ENCODE measurements at places on chromosomes 13 and 19.

- DNase-seq, result no peak
These were observed 15.7 kb downstream of the ZIC5 start for GRCh38 chr13:99955747-99956472.

DNA sequence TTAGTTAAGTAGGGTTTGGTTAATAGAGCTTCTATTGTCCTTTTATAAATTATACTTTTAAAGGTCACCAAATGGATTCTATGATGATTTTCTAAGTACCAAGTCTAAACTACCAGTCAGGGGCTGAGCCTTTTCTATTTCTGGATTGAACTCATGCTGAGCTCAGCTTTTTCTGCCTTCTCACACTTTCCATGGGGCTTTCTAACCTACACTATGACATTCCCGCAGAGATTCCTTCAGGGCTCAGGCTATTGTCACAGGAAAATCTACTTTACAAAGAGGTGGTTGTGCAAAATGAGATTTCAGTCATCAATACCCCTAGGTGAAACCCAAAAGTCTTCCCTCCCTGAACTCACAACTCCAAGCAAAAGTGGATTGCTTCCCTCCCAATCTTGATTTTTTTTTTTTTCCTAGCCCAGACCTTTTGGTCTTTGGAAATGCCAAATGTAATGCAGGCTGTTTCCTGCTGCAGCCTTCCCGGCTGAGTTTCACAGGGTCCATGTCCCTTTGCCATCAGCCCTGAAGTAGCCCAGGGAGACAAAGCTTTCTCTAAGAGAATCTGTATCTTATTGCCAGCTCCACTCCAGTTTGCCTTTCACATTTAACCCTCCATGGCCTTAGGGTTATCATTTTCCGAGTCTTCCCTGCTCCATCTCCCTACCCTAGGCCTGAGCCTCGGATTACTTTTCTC lies 13.6 kb downstream of the C13orf42 start:
- no peak for DNase-seq

DNA sequence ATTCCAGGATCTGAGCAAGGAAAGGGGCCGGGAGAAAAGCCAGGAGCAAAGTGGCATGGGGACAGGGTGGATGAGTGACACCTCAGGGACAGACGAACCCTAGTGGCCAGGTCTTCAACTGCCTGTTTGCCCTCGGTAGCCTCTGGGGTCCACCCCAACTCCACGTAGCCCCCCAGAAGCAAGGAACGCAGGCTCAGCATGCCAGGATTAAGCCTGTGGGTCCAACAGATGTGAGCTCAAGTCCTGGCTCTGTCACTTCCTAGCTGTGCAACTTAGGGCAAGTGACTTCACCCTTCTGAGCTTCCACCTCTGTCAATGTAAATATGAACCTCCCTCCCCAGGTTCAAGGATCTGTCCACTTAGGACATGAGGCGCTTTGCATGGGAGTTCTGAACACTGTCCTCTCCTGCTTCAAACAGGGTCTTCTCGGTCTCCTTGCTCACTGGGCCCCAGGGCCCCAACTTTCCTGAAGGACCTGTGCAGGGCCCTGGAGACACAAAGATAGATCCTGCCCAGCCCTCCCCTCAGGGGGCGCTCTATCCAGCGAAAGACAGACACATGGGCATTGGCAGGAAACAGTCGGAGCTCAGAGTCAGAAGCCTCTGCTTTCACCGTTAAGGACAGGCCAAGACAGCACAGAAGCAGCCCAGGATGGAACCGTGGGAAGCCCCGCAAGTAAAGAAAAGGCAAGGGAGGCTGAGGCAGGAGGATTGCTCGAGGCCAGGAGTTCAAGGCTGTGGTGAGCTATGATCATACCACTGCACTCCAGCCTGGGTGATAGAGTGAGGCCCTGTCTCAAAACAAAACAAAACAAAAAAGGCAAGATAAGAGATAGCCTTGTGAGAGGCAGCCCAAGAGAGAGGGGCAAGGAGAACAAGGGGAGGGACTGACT lies 13.2 kb downstream of the SYDE1 start:
- DNase-seq, result no peak

DNA sequence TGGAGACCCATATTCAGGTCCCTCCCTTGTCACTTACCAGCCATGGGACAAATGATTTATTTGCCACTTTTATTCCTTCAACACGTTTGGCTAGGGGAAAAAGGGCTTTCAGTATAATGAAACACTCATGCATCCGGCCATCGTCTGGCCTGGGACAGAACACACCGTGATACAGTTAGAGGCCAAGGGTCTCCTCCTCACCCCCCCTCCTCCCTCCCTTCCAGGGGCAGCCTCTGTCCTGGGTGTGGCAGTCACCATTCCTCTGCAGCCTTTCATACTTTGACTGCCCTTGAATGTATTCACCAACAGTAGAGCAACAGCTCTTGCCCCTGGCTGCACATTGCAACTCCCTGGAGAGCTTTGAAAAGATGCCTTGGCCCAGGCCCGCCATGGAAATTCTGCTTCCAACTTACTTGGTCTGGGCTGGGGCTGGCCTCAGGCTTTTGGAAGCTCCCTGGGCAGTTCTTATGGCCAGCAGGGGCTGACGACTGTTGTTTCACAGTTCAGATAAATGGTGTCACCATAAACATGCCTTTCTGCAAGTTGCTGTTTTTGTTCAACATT lies 3.0 kb downstream of the PAK4 start:
- DNase-seq, result no peak

- DNase-seq, result no peak
These were observed 4.7 kb downstream of the PNMA8A start for GRCh38 chr19:46466536-46467196.

GRCh38 chr13:91318886-91319285 lies 28.6 kb upstream of the MIR17HG start:
- no peak for DNase-seq

DNA sequence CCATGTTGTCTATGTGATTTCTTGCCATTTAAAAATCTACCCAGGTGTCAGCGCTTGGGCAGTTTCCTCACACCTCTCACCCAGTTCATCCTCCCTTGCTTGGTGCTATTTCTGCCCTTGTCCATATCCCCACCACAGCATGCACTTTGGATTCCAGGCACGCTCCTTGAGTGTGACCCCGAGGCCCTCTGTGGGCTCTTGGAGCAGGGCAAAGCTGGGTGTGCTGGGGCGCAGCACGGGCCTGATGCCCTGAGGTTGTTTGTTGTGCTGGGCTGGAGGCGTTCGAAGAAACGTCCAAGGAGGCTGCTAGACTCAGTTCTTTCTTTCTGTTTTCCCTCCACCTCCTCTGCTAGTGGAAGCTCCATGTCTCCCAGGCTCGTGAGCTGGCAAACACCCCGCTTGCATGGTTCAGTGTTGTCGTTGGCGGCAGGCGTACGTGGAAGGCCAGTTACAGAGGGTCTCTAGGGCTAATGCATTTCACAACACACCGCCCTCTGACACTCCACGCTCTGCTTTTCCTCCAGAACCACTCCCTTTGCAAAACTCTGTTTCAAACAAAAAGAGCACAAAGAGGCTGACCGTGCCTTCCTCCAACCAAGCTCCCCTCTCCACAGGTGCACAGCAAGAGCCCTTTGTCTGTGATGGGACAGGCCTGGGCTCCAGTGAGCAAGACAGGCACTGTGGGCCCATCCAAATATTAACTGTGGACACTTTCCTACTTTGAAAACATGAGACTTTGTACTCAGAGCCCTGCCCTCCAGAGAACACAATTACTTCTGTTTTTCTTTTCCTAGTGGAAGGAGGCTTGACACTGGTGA lies 117.7 kb upstream of the GJB6 start:
- DNase-seq, result no peak

DNA sequence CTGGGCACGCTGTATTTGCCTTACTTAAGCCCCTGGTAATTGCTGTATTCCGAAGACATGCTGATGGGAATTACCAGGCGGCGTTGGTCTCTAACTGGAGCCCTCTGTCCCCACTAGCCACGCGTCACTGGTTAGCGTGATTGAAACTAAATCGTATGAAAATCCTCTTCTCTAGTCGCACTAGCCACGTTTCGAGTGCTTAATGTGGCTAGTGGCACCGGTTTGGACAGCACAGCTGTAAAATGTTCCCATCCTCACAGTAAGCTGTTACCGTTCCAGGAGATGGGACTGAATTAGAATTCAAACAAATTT lies 676 bp downstream of the BRCA2 start:
- DNase-seq, result no peak

- DNase-seq, result no peak
These were observed 40.2 kb downstream of the CCNE1 start for GRCh38 chr19:29851769-29852521.

DNA sequence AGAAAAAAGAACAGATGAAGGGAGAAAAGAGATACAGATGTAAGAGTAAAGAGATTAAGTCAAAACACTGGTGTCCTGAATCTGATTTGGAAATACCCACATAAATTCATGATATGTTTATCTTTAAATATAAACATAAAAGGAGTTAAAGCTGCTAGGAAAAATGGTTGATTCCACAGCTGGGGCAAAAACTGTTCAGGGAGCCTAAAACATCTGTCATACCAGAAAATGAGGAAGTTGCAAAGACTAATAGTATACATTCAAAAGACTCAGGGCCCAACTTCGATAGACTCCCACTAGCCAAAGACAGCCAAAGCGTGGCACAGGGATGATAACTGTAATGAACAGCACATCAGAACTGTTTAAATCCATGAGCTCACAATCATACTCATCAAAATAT lies 62.0 kb downstream of the ABCC4 start:
- DNase-seq, result no peak

- no peak for DNase-seq
These were observed 124.5 kb downstream of the KCTD15 start for GRCh38 chr19:33921165-33921564.

DNA sequence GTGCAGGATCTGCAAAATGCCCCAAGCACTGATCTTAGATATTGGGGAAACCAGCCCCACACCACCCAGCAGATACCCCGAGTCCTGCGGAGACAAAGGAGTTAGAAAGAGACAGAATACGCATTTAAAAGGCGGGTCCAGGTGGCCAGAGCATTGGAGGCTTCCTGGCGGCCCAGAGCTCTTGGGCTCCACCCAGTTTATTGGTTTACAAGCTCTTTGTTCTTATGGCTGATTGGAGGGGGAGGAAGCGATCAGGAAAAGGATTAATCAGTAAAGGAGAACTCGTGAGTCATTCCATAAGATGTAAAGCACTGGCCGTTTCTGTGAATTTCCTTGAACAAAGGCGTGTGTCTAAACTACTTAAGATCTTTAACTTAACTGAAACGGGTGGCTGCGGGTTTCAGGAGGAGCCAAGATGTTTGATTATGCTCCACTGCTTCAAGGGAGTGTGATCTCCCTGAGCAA lies 926 bp downstream of the ZNF587 start:
- DNase-seq, result no peak

GRCh38 chr19:29022599-29022998 lies 190.4 kb downstream of the UQCRFS1 start:
- no peak for DNase-seq

GRCh38 chr19:18775586-18776287 lies 15.4 kb downstream of the COMP start:
- DNase-seq, result no peak

- DNase-seq, result no peak
These were observed 5.2 kb upstream of the CEBPG start for GRCh38 chr19:33368074-33368864.

DNA sequence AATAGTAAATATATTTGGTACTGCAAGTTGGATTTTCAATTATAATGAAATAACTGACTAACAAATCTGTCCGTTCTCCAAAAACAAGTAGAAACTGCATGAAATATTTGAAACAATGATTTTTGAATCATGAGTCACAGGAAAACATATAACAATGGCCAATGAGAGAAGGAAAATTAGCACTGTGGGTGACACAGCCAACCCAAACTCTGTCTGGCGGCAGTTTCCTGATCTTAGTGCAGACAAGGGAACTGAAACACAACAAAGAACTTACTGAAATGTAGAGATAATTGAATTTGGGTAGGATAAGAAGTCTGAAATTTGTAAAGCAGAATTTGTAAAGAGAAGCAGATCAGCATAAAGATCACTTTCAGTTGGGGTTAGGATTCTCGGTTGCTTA lies 2743.3 kb upstream of the PCDH20 start:
- no peak for DNase-seq

DNA sequence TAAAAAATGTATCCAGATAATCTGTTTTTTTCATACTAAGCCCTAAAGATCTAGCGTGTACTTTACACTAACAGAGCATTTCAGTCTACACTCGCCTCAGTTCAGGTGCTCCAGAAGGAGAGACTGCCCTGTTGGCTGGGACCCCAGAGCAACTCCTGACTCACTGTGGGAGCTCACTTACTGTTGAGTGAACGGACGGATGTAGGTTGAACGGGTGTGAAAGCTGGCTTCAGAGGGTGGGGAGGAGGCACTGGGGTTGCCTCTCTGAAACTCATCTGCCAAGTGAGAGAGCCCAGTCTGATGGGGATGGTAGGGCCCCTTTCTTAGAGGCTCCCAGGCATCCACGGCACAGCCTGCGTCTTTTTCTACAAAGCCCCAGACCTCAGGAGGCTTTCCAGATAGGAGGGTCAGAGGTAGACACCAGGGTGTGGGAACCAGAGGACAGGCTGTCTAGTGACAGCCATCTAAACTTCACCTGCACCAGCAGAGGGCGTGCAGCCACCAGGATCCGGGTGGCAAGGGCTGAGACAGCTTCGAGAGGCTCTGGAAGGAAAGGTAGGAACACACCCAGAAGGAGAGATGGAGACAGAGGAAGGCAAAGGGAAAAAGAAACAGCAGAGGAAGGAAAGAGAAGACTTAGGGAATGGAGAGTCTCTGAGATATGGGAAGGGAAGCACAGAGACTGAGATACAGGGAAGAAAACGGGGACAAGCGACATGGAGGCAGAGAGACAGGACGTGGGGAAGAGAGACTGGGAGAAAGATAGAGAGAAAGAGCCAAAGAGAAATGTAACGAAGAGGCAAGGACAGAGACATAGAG lies 3.7 kb downstream of the KASH5 start:
- peak; percentile 82 for DNase-seq

DNA sequence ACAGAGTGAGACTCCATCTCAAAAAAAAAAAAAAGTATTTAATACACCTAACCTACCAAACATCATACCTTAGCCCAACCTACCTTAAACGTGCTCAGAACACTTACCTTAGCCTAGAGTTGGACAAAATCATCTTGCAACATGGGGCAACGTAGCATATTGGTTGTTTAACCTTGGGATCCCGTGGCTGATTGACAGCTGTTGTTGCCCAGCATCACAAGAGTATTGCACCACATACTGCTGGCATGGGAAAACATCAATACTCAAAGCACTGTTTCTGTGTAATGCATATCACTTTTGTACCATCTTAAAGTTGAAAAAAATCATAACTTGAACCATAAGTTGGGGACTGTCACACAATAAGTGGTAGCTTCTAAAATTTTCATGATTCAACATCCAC lies 73.8 kb upstream of the MIR17HG start:
- no peak for DNase-seq

DNA sequence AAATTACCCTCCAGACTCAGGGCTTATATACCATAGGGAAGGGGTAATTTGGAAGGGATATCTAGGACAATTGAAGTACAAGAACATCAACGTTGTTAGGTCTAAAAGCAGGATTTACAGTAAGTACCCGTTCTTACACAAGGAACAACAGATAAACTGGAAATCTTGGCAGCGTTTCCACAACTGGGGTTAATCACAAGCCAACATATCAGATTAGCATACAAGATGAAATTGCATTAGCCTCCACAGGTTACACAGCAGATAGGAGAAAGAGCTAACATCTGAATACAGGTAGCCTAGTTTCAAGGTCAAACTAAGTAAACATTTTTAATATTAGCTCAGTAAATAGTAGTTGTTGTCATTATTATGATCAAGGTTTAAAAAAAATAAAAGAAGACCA lies 1214.0 kb upstream of the PCDH20 start:
- no peak for DNase-seq

GRCh38 chr13:59266478-59267063 lies 897.2 kb downstream of the DIAPH3 start:
- no peak for DNase-seq

- no peak for DNase-seq
These were observed 185.2 kb upstream of the SOX1 start for GRCh38 chr13:111881700-111882099.

Measured in testis (tissue), 5 donors.